ENCODE measurements at places on chromosomes 16 and 17.

DNA sequence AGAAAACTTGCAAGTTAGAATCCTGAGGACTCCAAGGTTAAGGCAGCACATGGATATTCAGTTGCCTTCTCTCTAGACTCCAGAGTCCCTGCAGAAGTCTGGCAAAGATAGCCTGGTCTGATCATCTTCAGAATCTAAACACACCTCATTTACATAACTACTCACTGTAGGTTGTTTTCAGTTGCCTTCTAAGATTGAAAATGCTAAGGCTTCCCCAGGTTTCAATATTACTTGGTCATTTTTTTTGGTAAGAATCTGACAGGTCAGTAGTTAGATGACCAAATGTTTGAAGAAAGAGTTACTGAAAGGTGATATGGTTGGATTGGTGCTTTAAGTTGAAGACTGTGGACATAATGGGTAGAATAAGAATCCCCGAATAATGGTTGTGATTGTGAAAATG is 205.4 kb upstream of the KCNJ16 start:
- DNase-seq: no peak

DNA sequence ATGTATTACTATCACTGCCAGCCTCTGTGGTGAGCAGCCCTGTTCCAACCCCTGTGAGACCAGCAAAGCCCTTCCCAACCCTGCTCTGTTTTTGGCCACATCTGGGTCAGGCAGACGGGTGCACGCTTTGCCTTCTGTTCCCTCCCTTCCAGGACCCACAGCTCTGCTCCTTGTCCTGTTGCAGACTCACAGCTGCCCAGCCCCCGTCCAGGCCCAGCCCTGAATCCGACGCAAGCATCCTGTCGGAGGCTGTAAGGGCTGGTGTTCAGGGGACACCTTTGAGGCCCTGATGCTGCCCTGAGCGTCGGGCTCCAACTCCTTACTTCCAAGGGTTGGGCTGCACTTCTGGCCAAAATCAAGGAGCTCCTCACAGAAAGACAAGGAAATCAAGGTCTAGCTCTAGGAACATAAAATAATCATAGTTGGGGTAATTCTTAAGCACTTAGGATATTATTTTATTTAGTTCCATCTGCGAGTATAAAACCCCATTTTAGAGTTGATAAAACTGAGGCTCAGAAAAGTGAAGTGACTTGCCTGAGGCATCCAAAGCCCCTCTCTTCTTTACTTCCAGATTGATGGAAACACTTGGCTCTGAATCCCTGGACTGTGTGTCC is 14.3 kb upstream of the SRCIN1 start:
- DNase-seq: no peak

DNA sequence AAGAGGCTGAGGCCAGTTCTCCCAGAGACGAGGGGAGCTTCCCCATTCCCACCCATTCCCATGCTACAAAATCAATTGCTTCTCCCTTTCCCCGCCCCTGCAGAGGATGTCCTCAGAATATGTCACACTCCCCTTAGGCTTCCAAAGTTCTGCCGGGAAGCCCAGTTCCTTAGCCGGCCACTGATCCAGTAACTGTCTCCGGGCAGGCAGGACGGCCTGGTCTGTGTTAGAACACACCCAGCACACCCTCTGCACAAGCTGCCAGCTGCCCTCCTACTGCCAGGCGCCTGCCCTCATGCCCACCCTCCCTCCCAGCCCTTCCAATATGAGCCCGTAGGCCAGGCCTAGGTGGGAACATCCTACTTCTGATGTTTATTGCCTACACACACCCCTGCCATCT is 31.1 kb downstream of the SGSM2 start:
- no peak for DNase-seq

- no peak for DNase-seq
Observed at GRCh38 chr16:27847030-27847550, 216.4 kb downstream of the GSG1L start.

DNA sequence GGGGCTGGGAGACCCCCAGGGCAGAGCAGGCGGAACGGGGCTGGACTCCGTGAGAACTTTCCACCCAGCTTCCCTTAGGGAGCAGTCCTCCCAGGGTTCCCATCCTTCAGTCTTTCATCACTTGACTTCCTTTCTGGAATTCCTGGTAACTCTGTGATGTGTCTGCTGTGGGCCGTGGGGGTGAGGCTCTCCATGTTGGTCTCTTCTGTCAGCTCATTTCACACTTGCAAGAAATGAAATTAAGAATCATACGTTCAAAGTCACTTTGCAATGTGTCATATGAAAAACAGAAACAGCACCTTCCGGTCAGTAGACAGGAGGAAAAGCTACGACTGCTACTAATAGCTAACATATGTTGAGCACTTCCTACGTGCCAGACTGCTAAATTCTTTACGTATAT is 5.4 kb upstream of the BBS2 start:
- DNase-seq: no peak

DNA sequence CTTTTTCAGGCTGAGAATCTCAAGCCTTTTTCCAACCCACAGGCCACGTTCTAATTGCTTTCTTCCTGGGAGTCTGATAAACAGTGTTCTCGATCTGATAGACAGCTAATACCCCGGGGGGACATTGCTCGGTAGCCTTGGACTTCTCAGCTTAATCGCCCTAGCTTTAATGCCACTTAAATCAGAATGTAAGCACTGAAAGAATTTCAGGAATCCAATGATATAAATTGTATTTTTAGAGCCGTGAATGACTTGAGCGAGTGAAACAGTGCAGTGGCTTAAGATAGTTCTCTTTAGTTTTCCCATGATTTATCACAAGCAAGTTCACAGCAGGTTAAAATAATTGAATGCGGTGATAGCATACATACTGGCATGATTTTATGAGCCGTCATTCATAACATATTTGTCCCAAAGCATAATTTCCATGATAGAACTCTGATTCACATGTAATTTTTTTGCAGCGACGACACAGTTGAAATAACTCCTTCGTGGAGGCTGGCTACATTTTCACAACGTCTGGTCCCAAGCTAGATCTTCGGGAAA is 116.1 kb upstream of the MYOCD start:
- no peak for DNase-seq

GRCh38 chr17:40075201-40075941 is 12.6 kb downstream of the THRA start:
- DNase-seq: no peak

- peak; percentile 28 for DNase-seq
Observed at GRCh38 chr16:10080051-10080772, 102.0 kb downstream of the GRIN2A start.

DNA sequence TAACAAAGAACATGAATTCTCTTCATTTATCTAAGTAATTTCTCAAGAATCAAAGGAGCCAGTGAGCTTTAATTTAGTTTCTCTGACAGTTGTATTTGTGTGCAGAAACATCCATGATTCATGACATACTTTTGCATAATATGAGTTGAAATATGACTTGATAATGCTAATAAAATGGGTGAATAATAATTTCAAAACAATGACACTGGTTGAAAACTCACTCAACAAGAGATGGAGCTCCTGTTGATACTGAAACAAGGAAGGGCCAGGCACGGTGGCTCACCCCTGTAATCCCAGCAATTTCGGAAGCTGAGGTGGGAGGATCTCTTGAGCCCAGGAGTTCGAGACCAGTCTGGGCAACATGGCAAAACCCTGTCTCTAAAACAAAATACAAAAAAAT is 147.0 kb downstream of the MAP2K6 start:
- no peak for DNase-seq

- no peak for DNase-seq
Observed at GRCh38 chr16:68289621-68290329, 21.0 kb downstream of the SLC7A6OS start.

- no peak for DNase-seq
Observed at GRCh38 chr16:51048544-51048943, 102.5 kb downstream of the SALL1 start.

GRCh38 chr16:10940501-10941079 is 1.7 kb downstream of the DEXI start:
- DNase-seq: no peak

DNA sequence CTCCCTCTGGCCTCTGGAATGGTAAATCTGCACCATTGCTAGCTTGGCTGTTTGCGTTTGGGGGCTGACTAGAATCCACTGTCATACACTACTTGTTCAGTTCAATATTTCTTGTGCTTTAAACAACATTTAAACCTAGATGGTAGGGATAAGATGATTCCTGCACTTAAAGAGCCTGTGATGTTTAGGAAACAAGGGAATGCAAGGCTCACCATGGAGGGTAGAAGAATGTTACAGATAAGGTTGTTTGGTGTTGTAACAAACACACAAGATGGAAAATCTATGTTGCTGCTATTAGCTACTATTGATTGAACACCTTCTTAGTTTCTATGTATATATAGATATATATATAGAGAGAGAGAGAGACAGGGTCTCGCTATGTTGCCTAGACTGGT is 31.4 kb downstream of the YPEL2 start:
- DNase-seq: no peak

DNA sequence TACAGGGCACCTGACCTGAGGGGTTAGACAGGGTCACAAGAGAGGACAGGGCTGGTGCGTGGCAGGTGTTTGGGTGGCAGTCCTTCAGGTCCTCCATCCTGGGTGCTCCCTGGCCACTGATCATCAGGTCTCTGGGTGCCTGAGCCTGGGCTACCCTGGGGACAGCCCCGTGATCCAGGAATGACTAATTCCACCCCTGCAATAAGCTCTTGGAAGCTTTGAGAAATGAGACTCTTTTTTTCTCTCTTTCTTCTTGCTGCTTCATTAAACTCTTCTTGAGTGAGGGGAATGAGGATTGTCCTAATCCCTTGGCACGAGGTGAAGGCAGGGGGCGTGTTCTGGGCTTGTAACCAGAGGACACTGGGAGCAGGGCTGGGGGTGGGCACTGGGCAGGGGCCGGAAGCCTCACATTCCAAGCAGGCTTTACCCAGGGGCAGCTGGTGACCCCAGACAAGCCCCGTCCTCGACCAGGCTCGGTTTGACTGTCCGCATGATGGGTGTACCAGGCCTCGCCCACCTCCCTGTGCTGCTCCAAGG is 21.4 kb upstream of the SPNS2 start:
- DNase-seq: no peak

DNA sequence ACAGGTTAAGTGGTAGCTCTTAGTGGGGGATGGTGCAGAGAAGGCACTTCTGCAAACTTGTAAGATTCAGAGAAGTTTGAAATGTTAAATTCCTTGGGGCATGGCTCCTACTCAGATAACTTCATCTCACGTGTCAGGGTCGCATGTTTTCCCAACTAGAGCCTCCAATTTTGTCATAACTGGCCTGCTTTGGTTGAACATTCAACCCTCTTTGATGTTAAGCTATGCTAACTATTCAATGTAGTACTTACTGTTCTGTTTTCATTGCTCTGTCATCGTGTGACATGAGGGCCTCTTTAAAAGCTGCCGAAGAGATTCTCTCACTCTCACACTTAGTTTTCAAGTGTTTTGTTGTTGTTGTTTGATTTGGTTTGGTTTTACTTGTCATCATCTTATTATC is 280.8 kb downstream of the CDH11 start:
- DNase-seq: no peak

DNA sequence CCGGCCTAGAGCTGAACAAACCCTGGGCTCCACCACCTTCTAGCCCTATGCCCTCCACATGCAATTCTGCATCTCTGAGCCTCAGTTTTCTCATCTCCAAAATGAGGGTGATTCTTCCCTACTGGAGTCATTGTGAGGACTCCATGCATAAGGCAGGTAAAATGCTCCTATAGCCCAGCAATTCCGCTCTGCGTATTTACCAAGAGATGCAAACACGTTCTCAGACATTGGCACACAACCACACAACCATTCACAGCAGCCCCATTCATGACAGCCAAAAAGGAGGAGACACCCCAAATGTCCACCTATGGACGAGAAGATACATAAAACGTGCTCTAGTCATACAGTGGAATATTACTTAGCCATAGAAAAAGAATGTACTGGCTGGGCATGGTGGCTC is 3.9 kb upstream of the CASKIN1 start:
- no peak for DNase-seq

- DNase-seq: no peak
Observed at GRCh38 chr17:57723427-57724025, 21.6 kb downstream of the CCDC182 start.

DNA sequence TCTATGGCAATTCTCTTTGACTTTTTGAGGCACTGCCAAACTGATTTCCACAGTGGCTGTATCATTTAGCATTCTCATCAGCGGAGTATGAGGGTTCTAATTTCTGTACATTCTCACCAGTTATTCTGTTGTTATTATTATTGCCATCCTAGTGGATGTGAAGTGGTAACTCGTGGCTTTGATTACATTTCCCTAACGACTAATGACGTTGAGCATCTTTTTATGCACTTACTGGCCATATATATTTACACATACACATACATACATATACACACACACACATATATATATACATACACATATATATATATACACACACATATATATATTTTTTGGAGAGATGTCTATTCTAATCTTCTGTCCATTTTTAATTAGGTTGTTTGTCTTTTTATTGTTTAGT is 3.7 kb upstream of the MLYCD start:
- DNase-seq: no peak

GRCh38 chr16:57396786-57397185 is 7.8 kb upstream of the CCL17 start:
- no peak for DNase-seq

- DNase-seq: no peak
Observed at GRCh38 chr17:8408371-8408770, 10.7 kb upstream of the RNF222 start.

DNA sequence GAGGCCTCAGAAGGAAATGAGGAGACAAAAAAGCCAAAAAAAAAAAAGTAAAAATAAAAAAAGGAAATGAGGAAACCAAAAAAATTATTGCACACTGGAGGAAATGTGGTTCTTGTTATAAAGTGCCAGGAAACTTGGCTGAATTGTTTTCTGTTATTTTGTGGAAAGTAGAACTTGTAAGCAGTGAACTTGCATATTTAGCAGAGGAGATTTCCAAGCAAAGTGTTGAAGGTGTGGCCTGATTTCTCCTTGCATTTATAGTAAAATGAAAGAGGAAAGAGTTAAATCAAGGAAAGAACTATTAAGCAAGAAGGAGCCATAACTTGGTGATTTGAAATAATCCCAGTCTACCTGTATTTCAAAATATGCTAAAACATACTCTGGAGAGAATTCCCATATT is 34.1 kb upstream of the CPPED1 start:
- no peak for DNase-seq

- DNase-seq: no peak
Observed at GRCh38 chr16:3797904-3798811, 80.8 kb upstream of the TRAP1 start.

DNA sequence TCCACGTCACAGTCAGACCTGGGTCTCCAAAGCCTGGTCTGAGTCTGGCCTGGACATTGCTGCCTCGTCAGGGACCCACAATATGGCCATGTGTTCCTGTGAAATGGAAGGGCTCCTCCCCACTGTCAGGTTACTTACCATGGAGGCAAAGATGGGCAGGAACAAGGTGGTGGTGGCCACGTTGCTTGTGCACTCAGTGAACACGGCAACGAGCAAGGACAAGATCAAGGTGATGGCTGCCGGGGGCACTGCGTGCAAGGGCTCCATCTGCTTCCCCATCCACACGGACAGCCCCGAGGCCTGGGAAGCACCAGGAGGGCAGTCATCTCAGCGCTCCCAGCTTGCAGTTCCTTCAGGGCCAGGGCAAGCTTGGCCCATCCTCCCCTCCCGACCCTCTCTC is 22.5 kb downstream of the SLC13A5 start:
- DNase-seq: no peak

- no peak for DNase-seq
Observed at GRCh38 chr16:70548936-70549335, 25.3 kb downstream of the SF3B3 start.
